ENCODE measurements at places on chromosomes 4 and X. TPM values are rescaled to one million over a fixed set of nuclear protein-coding genes. Genes with fewer than 3 reads are reported as not detected.

COL4A5 gene
- 28.1 TPM for total RNA-seq

ADH1A gene
- not detected for total RNA-seq

TEX11 gene
- not detected for total RNA-seq

BTK gene
- 0.13 TPM for total RNA-seq

EDA2R gene
- total RNA-seq, result 1.9 TPM

All from endothelial cell of umbilical vein (primary cell).